ENCODE measurements at places on chromosomes 2 and 18.

- DNase-seq = peak; percentile 31
Measured at GRCh38 chr18:55376387-55376786, 211.6 kb downstream of the TCF4 start.

- DNase-seq = no peak
Measured at GRCh38 chr18:6659963-6660725, 69.4 kb upstream of the ARHGAP28 start.

DNA sequence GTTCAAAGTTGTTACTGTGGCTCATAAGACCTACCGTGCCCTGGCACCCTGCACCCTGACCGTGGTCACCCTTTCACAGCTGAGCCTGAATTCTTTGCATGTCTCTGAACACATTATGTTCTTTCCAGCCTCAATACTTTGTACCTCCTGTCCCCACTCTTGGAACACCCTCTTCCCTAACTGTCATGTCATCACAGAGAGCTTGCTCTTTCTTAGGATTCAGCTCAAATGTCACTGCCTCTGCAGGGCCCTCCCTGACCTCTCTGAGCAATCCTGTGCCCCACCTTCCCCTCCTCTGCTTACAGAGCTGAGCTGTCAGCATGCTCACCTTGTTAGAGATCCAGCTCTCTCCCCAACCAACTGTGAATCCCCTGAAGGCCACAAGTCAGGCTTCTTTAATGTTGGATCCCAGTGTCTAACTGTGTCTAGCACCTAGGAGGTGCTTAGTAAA lies 15.0 kb downstream of the PRKAG3 start:
- no peak for DNase-seq

DNA sequence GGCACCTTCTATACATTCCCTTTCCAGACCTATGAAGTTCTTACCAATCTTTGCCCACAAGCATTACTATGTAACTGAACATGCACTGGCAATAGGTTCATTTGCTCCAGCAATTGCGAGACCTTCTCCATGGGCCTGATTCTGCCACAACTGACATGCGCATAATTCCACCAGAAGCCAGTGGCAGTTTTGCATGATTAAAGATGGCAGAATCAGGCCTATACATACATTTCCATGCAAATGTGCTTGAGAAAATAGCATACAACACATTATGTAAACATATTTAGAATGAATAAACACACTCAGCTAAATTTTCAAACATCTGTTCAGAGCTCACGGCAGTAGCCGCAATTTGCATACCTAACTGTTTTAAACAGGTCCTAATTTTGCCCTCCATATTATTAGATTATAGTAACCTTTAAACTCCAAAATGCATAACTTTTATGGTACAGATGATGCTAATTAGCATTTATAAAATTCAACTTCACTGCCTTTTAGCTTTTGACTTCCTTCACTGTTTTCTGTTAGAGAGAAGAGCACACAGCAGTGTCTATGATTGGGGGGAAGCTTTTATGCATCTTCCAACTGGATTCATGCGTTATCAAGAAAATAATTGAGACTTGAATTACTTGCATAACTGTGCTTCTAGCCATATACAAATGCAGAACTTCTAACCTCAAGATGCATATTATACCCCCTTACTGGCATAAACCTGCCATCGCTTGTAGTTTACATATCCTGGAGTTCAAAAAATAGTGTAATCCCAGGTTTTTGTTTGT lies 155.3 kb upstream of the CDH19 start:
- no peak for DNase-seq

- no peak for DNase-seq
Measured at GRCh38 chr2:230008708-230009066, 60.0 kb downstream of the SLC16A14 start.

DNA sequence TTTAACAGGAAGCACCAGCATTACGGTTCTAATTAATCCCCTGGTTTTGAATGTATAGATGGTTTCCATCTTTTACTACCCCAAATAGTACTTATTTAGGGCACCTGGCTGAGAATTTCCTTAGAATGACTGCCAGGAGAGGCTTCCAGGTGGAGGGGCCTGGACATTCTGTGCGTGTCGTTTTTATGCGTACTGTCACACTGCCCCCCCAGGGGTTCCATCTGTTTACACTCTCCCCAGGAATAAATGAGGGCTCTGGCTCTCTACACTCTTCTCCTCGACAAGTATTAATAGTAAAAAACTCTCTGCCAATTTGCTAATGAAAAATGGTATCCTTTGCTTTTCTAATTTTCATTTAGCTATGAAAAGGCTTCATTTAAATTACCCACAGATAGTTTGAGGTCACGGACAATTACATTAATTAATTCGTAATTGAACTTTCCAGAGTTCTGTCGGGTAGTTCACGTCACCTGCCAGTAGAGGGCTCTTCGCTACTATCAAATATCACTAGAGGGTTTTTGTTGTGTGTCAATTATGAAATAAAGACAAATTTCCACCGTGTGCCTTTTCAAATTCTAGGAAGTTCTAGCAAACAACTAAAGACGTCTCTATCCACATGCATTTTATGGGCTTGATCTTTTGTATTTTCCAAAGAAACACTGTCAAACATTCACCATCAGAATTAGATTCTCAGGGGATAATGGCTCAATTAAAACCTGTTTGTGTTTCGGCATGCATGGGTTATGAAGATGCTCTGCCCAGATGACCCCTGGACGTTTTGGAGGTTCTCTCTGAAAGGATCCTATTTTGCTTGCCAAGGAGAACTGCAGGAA lies 88.8 kb upstream of the ASB18 start:
- DNase-seq = peak; percentile 47

GRCh38 chr18:72342933-72343332 lies 201.2 kb downstream of the CBLN2 start:
- DNase-seq = no peak

- DNase-seq = no peak
Measured at GRCh38 chr2:135590619-135591260, 59.5 kb downstream of the R3HDM1 start.

- no peak for DNase-seq
Measured at GRCh38 chr18:61891271-61891670, 1.5 kb downstream of the RNF152 start.

- no peak for DNase-seq
Measured at GRCh38 chr2:155178921-155179320, 480.4 kb downstream of the KCNJ3 start.

DNA sequence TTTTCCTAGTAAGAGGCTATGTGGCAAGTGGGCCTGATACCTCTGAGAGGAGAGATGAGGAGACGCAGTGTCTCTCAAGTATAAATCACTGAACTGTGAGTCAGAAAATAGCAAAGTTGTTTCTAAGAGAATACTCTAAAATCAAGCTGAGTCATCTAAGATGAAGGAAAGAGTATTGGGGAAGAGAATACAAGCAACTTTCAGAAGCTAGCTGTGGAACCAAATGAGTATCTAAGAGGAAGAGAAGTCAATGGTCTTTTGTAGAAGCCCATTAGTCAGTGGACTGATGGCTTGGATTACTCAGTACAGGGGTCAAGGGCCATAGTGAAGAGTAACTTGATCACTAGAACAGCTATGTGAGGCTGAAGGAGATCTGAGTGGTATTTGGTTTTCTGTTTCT lies 2.7 kb upstream of the DCC start:
- DNase-seq = no peak

GRCh38 chr18:49728542-49728941 lies 84.8 kb downstream of the ACAA2 start:
- DNase-seq = no peak

GRCh38 chr2:113136828-113137775 lies 9.7 kb downstream of the IL1RN start:
- peak; percentile 39 for DNase-seq

GRCh38 chr2:46252891-46253659 lies 44.1 kb upstream of the EPAS1 start:
- no peak for DNase-seq

DNA sequence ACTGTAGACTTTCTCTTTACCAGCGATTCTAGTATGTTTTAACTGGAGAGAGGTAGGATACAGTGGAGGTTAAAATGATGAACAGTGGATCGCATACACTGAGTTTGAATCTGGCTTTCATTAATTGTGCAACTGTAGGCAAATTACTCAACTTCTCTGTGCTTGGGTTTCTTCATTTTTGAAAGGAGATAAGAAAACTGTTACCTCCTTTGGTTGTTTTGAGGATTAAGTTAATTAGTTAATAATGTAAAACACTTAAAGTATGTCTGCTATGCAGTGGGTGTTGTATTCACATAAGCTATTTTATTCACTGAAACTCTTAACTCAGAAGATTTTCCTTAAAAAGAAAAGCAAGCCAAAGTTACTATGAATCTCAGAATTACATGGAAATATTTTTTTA lies 111.8 kb upstream of the CYP20A1 start:
- no peak for DNase-seq

GRCh38 chr18:45267622-45268021 lies 347.7 kb upstream of the SLC14A2 start:
- DNase-seq = no peak

GRCh38 chr18:37853706-37854105 lies 288.1 kb upstream of the CELF4 start:
- no peak for DNase-seq

DNA sequence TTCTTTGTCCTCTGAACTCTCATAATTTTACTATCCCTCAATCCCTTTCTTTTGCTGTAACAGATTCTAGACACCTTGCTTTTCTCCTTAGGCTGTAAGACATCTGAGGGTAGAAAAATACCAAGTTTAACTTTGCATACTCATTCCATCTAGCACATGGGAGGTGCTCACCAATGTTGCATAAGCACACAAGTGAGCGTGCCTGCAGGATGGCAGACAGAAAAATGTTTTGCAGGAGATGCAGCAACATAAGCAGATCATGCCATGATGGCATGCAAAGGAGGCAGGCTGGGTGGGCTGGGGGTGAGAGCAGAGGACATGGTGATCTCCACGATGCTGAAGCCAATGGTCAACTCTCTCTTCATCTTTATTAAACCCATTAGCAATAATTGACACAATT lies 24.1 kb downstream of the CYRIA start:
- DNase-seq = no peak

- DNase-seq = no peak
Measured at GRCh38 chr2:200156166-200156835, 150.2 kb upstream of the SPATS2L start.

DNA sequence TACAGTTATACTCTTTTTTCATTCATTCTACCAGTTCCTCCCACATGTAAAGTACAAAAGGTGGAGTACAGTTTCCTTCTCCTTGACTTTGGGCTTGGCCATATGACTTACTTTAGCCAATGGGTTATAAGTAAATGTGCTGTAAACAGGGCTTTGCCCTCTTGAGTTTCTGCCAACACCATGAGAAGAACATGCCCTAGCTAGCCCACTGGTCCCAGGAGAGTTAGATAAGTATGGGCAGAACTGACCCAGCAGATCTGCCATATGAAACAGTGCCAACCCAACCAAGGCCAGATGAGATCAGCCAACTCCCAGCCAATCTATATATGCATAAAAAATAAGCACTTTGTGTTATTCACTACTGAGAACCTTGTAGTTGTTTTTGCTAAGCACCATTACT lies 25.5 kb downstream of the ZC3H8 start:
- no peak for DNase-seq

DNA sequence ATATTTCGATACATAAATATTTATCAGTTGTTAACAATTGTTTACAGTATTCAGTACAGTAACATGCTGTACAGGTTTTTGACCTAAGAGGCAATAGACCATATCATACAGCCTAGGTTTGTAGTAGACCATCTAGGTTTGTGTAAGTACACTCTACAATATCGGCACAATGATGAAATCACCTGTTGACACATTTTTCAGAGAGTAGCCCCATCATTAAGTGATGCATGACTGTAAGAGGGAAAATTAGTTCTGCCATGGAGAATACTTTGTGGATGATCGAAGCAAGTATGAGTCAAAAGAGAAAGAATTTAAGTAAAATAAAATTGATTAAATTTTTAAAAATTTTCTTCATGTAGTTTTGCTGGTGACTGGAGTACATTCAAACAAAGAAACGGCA lies 32.6 kb downstream of the VIT start:
- DNase-seq = no peak

DNA sequence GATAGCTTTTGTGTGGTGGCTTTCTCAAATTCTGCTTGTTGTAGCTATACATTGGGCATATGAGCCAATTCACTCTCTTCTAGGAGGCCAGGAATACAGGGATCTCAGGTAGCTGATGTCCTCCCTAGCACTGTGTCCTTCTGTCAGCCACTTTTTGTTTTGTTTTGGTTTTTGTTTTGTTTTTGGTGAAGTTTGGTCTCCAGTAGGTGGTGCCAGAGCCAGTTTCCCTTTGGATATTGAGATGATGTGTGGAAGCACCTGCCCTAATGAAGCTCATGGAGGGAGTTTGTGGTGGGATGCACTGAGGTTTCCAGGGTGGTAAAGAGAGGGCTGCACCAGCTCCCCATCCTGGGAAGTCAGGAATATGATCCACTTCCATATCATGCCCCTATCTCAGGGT lies 100.5 kb upstream of the VWC2L start:
- DNase-seq = no peak

- no peak for DNase-seq
Measured at GRCh38 chr2:188878716-188879115, 95.5 kb upstream of the COL3A1 start.

DNA sequence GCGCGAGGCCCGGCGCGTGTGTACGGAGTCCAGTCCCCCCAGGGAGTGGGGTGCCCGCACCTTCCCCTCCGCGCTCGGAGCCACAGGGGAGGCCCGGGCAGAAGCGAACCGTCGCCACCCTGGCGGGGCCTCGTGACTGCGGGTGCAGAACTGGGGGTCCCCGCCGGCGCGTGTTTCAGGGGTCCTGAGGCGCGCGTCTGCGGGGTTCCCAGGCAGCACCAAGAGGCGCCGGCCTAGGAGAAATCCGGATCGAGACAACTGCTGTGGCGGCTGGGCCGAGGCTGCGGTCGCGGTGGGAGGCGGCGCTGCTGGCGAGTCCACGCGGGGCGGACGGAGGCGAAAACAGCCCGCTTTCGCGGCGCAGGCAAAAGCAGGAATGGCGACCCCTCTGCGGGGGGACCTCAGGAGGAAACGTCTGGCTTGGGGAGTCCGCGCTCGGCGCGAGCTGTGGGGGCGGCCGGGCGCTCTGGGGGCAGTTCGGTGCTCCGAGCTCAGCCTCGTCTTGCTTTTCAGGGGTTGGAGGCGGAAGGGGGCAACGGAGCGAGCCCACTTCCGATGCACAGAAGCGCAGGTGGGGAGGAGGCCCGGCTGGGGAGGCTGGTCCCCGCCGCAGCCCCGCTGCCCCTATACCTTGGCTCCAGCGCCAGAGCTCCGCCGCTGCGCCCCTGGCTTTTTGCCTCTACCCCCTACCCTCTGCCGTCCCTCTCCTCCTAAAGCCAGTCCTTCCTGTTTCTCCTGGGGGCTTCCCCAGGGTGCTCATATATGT lies 81.5 kb upstream of the LDLRAD4 start:
- DNase-seq = peak; percentile 35

- no peak for DNase-seq
Measured at GRCh38 chr2:127000937-127001336, 102.2 kb downstream of the TEX51 start.

All from memory B cell (primary cell).